ENCODE measurements at places on chromosomes 1 and 21. TPM values are rescaled to one million over a fixed set of nuclear protein-coding genes. Genes with fewer than 3 reads are reported as not detected.
A peak's percentile ranks its signal among the peaks of the same experiment; 100 is the strongest.

CRB1 gene
- not detected for total RNA-seq

PLCH2 gene
- 132 TPM for total RNA-seq

ADCY10 gene
- total RNA-seq: 0.14 TPM

- no peak for DNase-seq
These were observed 76.0 kb downstream of the GFI1 start for GRCh38 chr1:92410706-92411105.

- DNase-seq: peak; percentile 25
These were observed 26.7 kb upstream of the A3GALT2 start for GRCh38 chr1:33347650-33347992.

- no peak for DNase-seq
These were observed 17.4 kb downstream of the TP53BP2 start for GRCh38 chr1:223828162-223828848.

DNA sequence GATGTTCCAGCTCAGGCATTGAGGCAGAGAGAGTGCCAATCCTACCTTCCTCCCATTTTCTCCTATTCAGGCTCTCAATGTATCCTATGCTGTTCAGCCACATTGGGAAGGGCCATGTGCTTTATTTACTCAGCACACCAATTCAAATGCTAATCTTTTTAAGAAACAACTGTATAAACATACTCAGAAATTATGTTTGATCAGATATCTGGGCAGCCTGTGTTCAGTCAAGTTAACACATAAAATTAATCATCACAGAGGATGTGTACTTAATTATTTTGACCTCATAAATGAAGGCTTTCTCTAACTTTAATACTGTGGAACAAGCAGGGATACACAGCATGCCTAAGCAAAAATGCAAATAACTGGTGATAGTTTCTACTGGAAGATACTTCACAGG, 149.8 kb downstream of the NCAM2 start:
- DNase-seq: no peak

- no peak for DNase-seq
These were observed 17.9 kb downstream of the PLPP3 start for GRCh38 chr1:56561227-56562019.

GRCh38 chr1:6490181-6491080, 1.0 kb downstream of the PLEKHG5 start:
- peak; percentile 73 for DNase-seq

DNA sequence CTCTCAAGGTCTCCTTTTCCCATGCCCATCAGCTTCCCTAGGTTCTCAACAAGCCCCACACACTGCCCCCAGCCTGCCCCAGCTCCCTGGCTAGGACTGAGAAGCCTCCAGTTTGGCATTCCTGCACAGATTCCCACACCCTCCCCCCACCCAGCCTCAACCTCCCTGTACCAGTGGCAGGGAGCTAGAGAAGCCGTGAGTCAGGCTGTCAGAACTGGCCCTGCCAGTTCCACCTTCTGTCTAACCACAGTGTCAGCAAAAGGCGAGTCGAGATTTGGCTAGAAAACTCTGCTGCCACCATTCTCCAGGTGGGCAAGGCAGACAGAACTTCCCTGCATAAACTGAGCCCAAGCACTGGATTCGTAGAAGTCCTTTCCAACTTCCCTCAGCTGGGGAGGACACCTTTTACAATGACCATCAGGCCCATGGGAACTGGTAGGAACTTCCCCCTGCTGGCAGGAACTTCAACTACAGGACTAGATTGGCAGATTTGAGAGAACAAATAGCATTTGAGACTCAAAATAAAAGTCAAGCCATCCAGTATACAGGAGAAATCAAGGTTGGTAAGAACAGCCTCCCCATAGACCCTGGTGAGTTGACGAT, 31.0 kb downstream of the TNNT2 start:
- DNase-seq: peak; percentile 52

Measured in foreskin keratinocyte (primary cell).